ENCODE measurements at places on chromosomes 2 and 18.

- no peak for DNase-seq
These were observed 20.6 kb upstream of the CAVIN2 start for GRCh38 chr2:191867507-191867847.

DNA sequence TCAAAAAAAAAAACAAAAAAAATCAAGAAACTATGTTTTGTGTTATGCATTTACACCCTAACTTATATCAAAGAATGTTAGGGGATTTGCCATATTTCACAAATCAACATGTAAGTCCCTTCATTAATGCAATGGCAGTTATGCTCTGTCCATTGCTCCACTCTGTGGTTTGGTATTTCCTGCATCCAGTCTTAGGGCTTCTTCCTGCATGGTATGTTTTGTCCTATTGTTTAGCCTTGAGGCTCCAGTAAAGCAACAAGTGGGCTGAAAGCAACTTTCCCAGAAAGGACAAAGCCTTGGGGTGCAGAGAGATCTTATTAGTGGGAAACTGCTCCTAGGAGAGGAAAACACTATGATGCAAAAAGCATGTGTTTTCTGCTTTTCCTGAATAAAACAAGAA, 474.1 kb downstream of the IRS1 start:
- DNase-seq, result no peak

DNA sequence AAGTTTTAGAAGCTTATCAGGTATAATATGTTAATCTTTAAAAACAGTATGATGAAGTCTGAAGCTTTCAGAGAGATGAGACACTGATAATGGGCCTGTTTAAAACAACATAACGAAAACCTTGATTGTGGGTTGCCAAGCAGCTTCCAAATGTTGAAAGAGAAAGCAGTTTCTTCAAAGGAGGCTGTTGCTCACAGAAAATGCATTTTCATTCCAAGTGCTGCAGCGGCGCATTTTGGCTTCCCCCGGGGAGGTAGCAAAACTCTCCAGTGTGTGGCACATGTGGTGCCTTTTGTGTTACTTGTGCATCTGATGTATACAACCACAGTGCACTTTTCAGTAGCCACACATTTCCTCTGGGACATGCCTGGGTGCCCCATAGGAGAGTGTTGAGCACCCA, 66.1 kb downstream of the TMEFF2 start:
- DNase-seq, result no peak

- DNase-seq, result no peak
These were observed 10.6 kb downstream of the CFAP210 start for GRCh38 chr2:169683425-169684134.

- peak; percentile 72 for DNase-seq
These were observed 214.1 kb downstream of the AGPS start for GRCh38 chr2:177606636-177607035.

DNA sequence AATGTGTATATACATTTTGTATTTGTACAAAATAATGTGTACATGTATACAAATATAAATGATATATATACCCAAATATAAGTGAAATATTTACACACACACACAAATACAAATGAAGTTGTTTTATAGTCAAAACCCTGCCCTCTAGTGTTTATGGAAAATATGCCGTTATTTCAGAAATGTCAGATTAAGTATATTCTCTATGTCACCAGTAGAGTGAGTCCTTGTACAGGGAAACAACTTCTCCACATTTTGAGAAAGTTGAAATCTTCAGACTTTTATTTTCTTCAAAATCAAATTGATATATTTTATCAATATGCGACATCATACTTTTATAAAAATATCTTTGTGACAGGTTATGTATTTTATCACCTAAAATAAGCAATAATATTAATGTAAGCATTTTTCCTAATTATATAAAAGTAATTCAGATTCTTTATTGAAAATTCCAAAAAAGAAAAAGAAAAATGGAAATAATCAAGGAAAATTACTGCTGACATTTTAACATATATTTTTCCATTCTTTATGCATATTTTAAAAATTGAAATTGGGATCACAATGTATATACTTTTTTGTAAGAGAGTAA, 22.4 kb downstream of the ARL6IP6 start:
- peak; percentile 58 for DNase-seq

GRCh38 chr2:112626604-112627059, 19.1 kb upstream of the SLC20A1 start:
- DNase-seq, result peak; percentile 78

All from fibroblast of skin of right biceps (primary cell).